Dorsolateral prefrontal cortex (tissue), 122 donors: ENCODE measurements at places on chromosomes 2 and 18. TPM values are rescaled to one million over a fixed set of nuclear protein-coding genes. Genes with fewer than 3 reads are reported as not detected.

The ALK gene
- total RNA-seq: 5.4 TPM

The GULP1 gene
- 14.8 TPM for total RNA-seq

The GPR55 gene
- 3.0 TPM for total RNA-seq

The ZNF236 gene
- total RNA-seq: 35.6 TPM
